Fibroblast of the aortic adventitia (primary cell): ENCODE measurements at places on chromosomes 1 and 21. TPM values are rescaled to one million over a fixed set of nuclear protein-coding genes. Genes with fewer than 3 reads are reported as not detected.

WNT3A gene
- not detected in 2 replicates for total RNA-seq

GRCh38 chr1:91809317-91809716 lies 76.6 kb downstream of the TGFBR3 start:
- DNase-seq = peak; percentile 39

PGBD5 gene
- total RNA-seq = not detected in 2 replicates

DNA sequence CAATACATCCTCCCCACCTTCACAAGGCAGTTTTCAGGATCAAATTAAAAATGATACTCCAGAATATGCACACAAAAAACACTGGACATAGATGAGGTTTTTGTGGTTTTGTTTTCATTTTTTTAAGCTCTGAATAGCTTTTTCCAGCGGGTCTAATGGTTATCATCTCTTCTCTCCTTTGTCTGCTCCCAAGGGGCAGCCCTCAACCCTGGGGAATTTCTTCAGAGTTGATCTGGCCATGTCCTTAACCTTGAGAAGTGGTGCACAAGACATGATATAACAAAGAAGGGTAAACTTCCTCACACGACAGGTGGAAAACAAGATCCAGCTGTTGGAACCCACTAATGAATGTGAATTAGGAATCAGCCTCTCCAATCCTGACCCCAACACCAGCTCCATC lies 1.5 kb upstream of the CD244 start:
- no peak for DNase-seq

TXNIP gene
- 73.0 and 257 TPM in 2 replicates for total RNA-seq

EXO1 gene
- 1.2 and 37.2 TPM in 2 replicates for total RNA-seq

GRCh38 chr1:177432897-177433296 lies 262.1 kb downstream of the BRINP2 start:
- peak; percentile 2 for DNase-seq

DNA sequence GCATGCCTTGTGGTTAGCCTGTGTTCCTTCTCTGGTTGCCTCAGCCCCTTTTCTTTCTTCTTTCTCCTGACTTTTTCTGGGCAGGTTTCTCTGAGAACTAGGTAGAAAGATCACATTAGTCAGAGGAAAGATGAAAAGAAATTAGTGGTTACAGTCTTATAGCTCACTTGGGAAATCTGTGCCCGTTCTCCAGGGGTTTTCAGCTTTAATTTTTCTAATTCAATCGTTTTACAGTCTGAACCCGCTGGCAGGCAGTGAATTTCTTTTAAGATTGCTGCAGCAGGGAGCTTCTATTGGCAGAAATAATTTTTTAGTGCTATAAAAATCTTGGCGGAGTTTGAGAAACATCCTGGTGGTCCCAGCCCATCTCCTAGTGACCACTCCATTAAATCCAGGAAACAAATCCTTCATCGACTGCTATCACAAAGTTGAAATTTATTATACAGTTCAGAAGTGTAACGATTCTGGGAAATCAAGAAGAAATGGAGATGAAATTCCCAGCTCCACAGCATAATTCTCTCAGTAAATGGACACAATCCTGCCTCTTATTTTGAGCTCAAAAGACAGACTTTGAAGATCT lies 113.1 kb downstream of the PCP4 start:
- DNase-seq = no peak

DNA sequence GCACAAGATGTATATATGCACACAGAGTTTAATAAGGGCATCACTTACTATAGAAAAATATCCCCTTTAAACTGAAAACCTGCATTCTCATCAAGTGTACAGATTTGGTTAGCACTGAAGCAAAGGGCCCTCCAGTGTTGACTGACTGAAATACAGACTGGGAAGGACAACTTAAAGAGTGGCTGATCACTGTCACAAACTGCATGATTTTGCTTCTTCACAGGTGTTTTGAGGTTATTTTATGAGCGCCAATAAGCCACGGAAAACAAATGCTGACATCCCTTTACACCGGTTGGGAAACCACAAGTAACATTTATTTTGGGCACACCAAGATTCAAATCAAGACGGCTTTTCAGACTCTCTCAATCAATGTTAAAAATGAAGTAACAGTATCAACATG lies 30.9 kb upstream of the RAP1GAP start:
- no peak for DNase-seq

DNA sequence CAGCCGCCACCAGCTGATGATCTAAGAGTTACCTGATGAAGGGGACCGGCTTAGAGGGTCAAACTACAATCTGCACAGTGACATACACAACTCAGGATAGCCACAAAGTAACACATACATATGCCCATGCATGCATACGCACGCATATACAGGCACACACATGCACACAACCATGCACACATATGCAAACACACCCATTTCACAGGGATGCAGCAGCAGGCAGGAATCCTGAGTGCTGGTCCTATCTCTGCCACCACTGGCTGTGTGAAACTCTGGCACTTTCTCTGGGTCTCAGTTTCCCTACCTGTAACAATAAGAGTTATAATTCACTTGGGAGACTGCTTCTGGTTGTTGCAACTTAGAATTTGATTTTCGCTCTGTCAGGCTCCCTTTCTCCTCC lies 520.2 kb downstream of the PTPRU start:
- DNase-seq = no peak

ROR1 gene
- total RNA-seq = 18.8 and 31.7 TPM in 2 replicates

KCNK2 gene
- total RNA-seq = 33.0 and 64.3 TPM in 2 replicates

DNA sequence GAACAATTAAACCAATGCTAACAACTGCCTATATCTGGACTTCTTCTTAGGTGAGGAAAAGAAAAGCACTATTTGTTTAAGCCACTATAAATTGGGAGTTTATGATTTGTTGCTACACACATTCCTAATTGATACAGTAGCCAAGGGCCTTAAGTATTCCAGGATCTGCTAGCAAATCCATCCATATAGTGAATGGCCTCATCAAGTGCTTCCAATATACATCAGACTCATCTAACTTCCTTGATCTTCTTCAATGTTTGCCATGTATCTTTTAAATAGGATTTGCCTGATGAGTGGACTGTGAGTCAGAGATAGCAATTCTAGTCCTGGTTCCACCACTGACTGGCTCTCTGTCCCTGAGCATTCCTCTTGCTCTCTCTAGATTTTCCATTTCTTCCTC lies 430.2 kb downstream of the OMA1 start:
- no peak for DNase-seq

- no peak for DNase-seq
Measured at GRCh38 chr1:157288996-157289395, 150.8 kb upstream of the ETV3 start.

GRCh38 chr1:93735722-93736121 lies 54.1 kb upstream of the BCAR3 start:
- DNase-seq = peak; percentile 73

GRCh38 chr1:85358702-85359438 lies 82.4 kb upstream of the BCL10 start:
- DNase-seq = no peak

DNA sequence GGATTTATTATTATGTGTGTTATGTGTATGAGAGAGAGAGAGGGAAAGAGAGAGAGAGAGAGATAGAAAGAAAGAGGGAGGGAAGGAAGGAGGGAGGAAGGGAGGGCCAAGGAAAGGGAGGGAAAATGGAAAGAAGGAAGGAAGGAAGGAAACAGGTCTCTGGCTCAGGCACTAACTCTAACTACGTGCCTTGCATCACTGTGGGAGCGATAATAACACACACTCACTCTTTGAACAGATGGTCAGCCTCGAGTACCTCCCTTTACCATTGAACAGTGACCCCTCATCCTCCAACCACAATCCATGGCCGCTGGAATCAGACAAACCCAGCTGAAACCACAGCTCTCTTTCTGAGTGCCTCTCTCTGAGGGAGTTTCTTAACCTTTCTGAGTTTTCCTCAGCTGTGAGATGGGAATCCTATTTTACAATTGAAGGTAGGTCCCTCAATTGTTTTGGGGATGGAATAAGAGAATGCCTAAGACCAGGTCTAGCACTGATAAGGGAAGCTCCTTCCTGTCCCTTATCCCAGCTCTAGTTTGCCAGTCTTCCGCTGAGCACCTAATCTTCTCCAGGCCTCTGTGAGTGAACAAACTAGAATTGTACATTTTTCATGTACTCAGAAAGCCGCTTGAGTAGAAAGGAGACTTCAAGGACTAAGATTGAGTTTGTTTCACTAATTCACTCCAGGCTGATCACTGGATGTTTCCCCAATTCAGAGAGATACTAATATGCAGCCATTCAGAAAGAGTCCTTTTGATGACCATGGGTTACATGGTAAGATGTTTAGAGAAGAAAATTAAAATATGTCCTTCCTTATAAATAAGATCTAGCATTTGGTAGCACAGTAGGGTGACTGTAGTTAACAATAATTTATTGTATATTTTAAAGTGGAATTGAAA lies 62.8 kb downstream of the IRF2BP2 start:
- DNase-seq = no peak

SPATA21 gene
- not detected in 2 replicates for total RNA-seq

DNA sequence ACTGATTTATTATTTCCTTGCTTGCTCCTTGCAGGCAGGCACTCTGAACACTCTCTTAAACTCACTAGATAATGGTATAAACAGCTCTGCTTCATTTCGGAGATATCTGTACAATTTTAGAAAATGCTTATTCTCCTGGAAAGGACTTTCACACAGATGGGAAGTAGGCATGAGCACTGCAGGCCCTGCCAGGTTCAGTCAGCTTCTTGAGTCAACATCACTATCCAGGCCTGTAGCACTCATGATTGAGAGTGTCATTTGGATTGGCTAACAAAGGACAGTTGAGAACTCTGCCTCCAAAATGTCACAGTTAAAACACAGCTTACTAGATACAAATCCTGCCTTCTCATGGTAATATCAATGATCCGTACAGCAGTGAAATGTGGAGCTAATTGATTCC lies 181.9 kb downstream of the CYYR1 start:
- DNase-seq = no peak
